ENCODE measurements at places on chromosomes 1 and 21. TPM values are rescaled to one million over a fixed set of nuclear protein-coding genes. Genes with fewer than 3 reads are reported as not detected.

Gene COQ8A
- total RNA-seq = 67.8 TPM

Gene FDPS
- total RNA-seq = 58.5 TPM

- no peak overlapping the region for H3K4me3 ChIP-seq
- no peaks in the 10 kb centered on the region for H3K4me1 ChIP-seq
- no peaks in the 10 kb centered on the region for H3K27me3 ChIP-seq
- H3K36me3 ChIP-seq = no peaks in the 10 kb centered on the region
- DNase-seq = no peak
- no peak overlapping the region for H3K27ac ChIP-seq
Measured at GRCh38 chr1:94319319-94320102, 82.1 kb upstream of the ARHGAP29 start.

- H3K4me3 ChIP-seq = no peak overlapping the region
- no peaks in the 10 kb centered on the region for H3K36me3 ChIP-seq
- no peak for DNase-seq
- no peak overlapping the region for H3K27ac ChIP-seq
Measured at GRCh38 chr1:118258975-118259374, 73.9 kb upstream of the SPAG17 start.

DNA sequence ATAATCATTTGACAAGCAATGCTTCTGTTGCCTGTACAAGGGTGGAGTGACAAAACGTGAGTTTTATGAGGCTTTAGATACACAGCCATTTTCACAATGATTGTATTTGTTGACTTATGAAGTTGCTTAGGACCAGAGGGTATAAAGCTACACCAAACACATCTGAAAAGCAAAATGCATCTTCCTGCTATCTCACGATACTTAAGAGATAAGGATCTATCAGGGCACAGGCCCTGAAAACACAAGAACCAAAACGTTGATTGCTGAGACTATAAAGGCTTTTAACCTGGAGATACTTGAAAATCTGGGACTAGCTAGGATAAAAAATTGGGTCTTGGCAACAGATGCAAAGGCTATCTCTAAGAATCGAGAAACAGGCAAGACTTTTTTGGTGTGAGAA, 115.7 kb downstream of the SLC5A9 start:
- no peak overlapping the region for H3K4me3 ChIP-seq
- no peak overlapping the region for H3K27ac ChIP-seq
- H3K36me3 ChIP-seq = no peaks in the 10 kb centered on the region
- no peak for DNase-seq
- no peaks in the 10 kb centered on the region for H3K27me3 ChIP-seq
- H3K4me1 ChIP-seq = no peaks in the 10 kb centered on the region

GRCh38 chr21:37435120-37435519, 68.5 kb downstream of the DYRK1A start:
- H3K4me3 ChIP-seq = no peak overlapping the region
- peaks cover 49% of the 10 kb centered on the region for H3K4me1 ChIP-seq
- no peaks in the 10 kb centered on the region for H3K36me3 ChIP-seq
- DNase-seq = no peak

Gene GPATCH3
- total RNA-seq = 38.4 TPM

DNA sequence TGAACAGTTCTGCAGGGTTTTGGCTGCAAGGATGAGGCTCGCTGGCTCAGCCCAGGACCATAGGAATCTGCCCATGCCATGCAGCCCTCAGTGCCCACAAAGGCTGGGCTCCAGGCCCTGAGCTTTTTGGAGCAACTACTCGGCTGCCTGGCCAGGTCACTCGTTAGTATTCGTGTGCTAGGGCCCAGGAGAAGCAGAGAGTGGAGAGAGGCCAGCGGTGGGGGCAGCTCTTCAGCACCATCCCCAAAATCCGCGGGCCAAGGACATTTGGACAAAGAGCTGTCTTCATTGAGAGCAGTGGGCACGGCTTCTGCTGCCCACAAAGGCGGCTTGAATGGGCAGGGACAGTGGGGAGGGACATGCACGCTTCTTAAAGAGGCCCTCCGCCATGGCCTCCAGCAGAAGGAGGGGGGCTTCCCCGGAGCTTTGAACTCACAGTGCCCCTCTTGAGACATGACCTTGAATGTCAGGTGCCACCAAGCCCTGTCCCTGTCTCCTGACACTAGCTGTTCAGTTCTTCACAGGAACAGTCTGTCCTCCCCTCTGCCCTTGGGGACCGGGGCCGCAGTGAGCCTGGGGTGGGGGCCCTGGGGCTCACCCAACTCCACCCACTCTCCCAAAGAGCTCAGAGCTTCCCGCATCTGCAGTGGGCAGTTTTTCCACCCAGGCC, 106.1 kb upstream of the ARHGEF16 start:
- no peak overlapping the region for H3K27ac ChIP-seq
- H3K27me3 ChIP-seq = no peaks in the 10 kb centered on the region
- no peaks in the 10 kb centered on the region for H3K36me3 ChIP-seq
- H3K4me3 ChIP-seq = no peak overlapping the region
- DNase-seq = no peak

GRCh38 chr21:34884346-34884929, 164.7 kb downstream of the RUNX1 start:
- no peaks in the 10 kb centered on the region for H3K27me3 ChIP-seq
- H3K4me3 ChIP-seq = no peak overlapping the region
- H3K36me3 ChIP-seq = peaks cover 11% of the 10 kb centered on the region

- H3K36me3 ChIP-seq = no peaks in the 10 kb centered on the region
- no peak overlapping the region for H3K4me3 ChIP-seq
- DNase-seq = no peak
- H3K27ac ChIP-seq = no peak overlapping the region
Measured at GRCh38 chr1:41856944-41857285, 61.8 kb downstream of the HIVEP3 start.

DNA sequence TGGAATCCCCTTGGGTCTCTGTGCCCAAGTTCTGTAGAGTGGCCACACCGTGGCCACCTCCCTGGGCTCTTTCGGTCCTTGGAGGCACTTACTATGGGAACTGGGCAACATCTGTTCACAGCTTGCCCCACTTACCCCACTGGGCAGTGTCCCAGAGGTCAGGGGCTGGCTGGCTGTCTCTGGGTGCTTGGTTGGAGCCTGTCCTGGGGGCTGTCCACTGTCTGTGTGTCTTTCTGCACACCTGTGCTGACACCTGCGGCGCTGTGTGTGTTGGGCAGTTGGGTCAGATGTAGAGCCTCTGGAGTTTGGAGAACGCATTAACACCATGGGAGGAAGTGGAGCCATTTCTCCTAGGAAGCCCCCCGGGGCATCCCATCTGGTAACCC, 1.3 kb upstream of the TMEM54 start:
- no peak overlapping the region for H3K4me3 ChIP-seq
- H3K4me1 ChIP-seq = no peaks in the 10 kb centered on the region
- H3K27ac ChIP-seq = no peak overlapping the region
- H3K36me3 ChIP-seq = no peaks in the 10 kb centered on the region

Gene FRRS1
- 1.4 TPM for total RNA-seq

GRCh38 chr1:182392050-182393028, 749 bp upstream of the GLUL start:
- H3K4me3 ChIP-seq = peak overlapping the region; percentile 73
- H3K27ac ChIP-seq = peak overlapping the region; percentile 64
- H3K27me3 ChIP-seq = no peaks in the 10 kb centered on the region

Gene LRRC41
- total RNA-seq = 34.4 TPM

DNA sequence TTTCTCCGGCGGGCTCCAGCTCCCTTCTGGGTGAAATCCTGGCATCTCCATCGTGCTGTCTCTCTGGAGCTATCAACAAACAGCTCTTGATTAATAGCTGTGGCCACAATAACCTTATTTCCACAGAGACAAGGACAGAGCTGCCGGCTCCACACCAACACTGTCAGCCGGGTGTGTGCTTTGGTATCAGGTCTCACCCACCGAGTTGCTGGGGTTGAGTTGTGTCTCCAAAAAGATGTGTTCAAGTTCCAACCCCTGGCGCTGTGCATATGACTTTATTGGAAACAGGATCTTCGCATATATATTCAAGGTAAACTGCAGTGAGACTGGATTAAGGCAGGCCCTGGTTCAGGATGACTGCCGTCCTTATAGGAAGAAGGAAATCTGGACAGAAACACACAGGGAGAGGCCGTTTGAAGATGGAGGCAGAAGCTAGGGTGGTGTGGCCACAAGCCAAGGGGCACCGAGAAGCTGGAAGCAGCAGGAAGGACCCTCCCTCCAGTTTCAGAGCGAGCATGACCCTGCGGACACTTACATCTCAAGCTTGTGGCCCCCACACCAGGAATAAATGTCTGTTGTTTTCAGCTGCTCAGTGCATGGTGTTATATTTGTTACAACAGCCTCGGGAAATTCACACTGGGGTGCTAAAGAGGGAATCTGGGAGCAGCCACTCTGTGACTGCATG, 88.4 kb upstream of the TMPRSS2 start:
- no peak for DNase-seq
- H3K27me3 ChIP-seq = no peaks in the 10 kb centered on the region
- H3K27ac ChIP-seq = no peak overlapping the region

Gene LCE2B
- not detected for total RNA-seq

GRCh38 chr1:154416471-154417337, 11.6 kb downstream of the IL6R start:
- no peak for DNase-seq
- no peaks in the 10 kb centered on the region for H3K4me1 ChIP-seq
- peak overlapping the region; percentile 12 for H3K27ac ChIP-seq

GRCh38 chr1:82086739-82087138, 286.0 kb downstream of the ADGRL2 start:
- H3K4me1 ChIP-seq = no peaks in the 10 kb centered on the region
- H3K27ac ChIP-seq = no peak overlapping the region
- no peak overlapping the region for H3K4me3 ChIP-seq
- H3K27me3 ChIP-seq = no peaks in the 10 kb centered on the region

DNA sequence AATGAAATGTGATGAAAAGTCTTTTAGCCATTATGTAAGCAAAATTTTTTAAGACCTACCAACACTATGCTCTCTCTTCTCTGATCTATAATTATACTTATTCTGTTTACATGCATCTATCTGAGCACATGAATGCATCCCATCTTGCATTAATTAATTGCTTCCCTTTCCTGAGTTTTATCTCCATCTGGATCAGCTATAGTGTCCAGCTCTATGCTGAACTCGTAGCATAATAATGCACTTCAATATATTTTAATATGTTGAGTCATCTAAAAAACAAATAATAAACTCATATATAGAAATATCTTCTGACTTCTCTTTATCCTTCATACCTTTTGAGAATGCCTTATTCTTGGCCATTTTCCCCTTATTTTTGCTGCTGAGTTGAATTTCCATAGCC, 1097.8 kb downstream of the TTLL7 start:
- no peak overlapping the region for H3K27ac ChIP-seq
- DNase-seq = no peak
- no peaks in the 10 kb centered on the region for H3K27me3 ChIP-seq
- H3K4me1 ChIP-seq = no peaks in the 10 kb centered on the region
- no peaks in the 10 kb centered on the region for H3K36me3 ChIP-seq

GRCh38 chr1:201096041-201096461, 16.2 kb downstream of the CACNA1S start:
- H3K4me1 ChIP-seq = no peaks in the 10 kb centered on the region
- no peaks in the 10 kb centered on the region for H3K36me3 ChIP-seq
- no peaks in the 10 kb centered on the region for H3K27me3 ChIP-seq
- no peak overlapping the region for H3K4me3 ChIP-seq
- no peak for DNase-seq

DNA sequence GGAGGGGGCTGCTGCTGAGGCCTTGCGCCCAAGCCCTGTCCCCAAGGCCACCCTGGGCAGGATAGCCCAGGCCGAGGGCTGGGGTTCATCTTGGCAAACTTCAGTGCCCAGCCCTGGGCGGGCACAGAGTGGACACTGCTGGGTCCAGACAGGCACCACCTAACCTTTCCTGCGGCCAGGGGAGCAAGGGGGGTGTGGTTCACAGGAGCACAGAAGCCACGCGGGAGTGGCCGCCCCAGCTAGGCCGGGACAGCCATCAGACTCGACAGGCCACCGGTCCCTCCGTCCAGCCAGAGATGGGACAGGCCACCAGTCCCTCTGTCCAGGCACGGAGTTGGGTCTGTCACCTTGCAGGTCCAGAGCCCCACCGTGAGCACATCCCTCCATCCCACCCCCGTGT, 28.9 kb downstream of the ARHGEF16 start:
- no peak for DNase-seq
- H3K27me3 ChIP-seq = no peaks in the 10 kb centered on the region
- H3K27ac ChIP-seq = no peak overlapping the region
- no peak overlapping the region for H3K4me3 ChIP-seq
- H3K36me3 ChIP-seq = no peaks in the 10 kb centered on the region

Gene RAB25
- total RNA-seq = 1.1 TPM

GRCh38 chr1:188615321-188615720, 1786.6 kb downstream of the PLA2G4A start:
- no peak overlapping the region for H3K4me3 ChIP-seq
- H3K36me3 ChIP-seq = no peaks in the 10 kb centered on the region
- H3K27ac ChIP-seq = no peak overlapping the region
- no peaks in the 10 kb centered on the region for H3K4me1 ChIP-seq

DNA sequence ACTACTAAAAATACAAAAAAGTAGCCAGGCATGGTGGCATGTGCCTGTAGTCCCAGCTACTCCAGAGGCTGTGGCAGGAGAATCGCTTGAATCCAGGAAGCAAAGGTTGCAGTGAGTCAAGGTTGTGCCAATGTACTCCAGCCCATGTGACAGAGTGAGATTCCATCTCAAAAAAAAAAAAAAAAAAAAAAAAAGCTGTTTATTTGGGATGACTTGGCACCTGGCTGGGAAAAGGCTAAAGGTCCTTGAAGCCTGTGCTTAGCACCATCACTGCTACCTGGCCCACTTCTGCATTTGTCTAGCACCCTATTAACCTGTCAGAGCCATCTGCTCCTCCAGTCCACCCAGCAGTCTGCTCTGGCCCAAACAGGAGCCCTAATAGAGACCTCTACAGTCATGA, 25.0 kb downstream of the PRDX6 start:
- no peak overlapping the region for H3K4me3 ChIP-seq
- no peaks in the 10 kb centered on the region for H3K36me3 ChIP-seq
- H3K27me3 ChIP-seq = no peaks in the 10 kb centered on the region
- no peak for DNase-seq

DNA sequence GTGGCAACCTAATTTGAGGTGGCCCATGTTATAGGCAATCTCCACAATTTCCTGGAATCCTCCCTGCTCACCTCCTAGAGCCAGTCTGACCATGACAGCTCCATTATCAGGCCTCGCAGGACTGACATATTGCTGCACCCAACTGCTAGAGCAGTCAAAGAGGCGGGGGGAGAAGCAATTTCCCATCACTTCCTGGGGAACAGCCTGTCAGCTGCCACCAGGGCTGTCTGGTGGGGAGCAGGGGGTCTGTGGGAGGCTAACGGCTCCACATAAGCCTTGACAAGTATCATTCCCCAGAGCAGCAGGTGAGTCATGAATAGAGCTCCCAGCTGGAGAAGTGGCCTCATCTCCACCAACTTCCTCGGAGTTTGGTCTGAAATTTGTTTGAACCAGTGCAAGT, 322.9 kb downstream of the MATN1 start:
- H3K4me3 ChIP-seq = no peak overlapping the region
- no peaks in the 10 kb centered on the region for H3K36me3 ChIP-seq
- H3K27ac ChIP-seq = no peak overlapping the region
- H3K4me1 ChIP-seq = no peaks in the 10 kb centered on the region
- no peak for DNase-seq
- H3K27me3 ChIP-seq = no peaks in the 10 kb centered on the region
